Tongue (tissue), 3 donors: ENCODE measurements at places on chromosomes 3 and 15. TPM values are rescaled to one million over a fixed set of nuclear protein-coding genes. Genes with fewer than 3 reads are reported as not detected.

STRIT1 gene
- total RNA-seq = 3.9 TPM

TGM5 gene
- 6.8 TPM for total RNA-seq

EAF2 gene
- total RNA-seq = 14.1 TPM

KCNH8 gene
- 0.21 TPM for total RNA-seq

LRRC2 gene
- total RNA-seq = 13.0 TPM

CPNE9 gene
- total RNA-seq = not detected

SMAD6 gene
- total RNA-seq = 9.0 TPM

LRTM1 gene
- 84.2 TPM for total RNA-seq
